ENCODE measurements at places on chromosomes 6 and 20.

DNA sequence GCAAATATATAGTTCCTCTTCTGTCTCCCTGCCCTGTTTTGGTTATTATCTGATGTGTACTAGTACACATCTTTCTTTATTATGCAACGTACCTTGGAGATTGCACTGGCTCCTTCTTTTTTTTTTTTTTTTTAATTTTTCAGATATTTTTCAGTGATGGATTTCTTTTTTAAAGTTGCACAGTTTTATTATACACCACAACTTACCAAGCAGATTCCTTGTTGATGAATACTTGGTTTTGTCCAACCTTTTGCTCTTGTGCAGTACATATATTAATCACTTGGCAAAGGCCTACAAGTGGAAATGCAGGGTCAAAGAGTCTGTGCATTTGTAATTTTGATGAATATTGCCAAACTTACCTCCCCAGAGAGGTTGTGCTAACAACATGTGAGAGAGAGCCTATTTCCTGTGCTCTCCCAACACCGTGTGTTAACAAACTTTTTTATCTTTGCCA lies 50.1 kb upstream of the RNF24 start:
- peak; percentile 93 for DNase-seq

DNA sequence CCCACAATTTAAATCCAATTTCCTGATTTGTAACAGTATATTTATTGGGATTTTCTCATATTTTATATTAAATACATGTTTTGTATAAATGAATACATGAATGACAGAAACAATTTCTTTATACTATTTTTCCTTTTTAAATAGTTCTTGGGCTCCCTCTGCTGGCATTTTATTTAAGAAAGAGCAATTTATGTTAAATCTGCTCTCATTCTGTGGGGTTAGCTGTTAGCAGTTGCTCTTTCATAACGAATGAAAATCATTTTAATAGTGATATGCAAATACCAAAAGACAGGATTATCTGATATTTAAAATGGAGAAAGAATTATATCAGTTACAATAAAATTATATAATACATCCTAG lies 118.3 kb downstream of the RALGAPA2 start:
- peak; percentile 18 for DNase-seq

DNA sequence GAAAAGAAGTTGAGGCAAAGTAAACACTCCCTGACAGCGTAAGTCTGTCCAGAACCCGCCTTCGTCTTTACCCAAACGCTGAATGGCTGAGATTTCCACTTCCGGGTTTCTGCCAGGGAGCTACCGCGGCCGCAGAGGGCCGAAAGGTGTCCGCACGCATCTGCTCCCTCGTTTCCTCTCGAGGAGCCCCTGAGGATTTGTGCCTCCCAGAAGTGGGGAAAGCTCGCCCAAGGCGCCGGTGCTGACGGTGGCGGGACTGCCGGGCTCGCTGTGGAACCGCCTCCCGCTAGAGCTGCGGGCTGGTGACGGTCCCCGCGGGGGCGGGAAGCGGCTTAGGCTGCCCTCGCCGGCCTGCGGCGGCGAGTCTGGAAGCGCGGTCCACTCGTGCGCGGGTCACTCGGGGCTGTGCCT lies 1760.2 kb upstream of the DEFB115 start:
- DNase-seq, result peak; percentile 30

- DNase-seq, result no peak
These were observed 71.6 kb downstream of the NFATC2 start for GRCh38 chr20:51470907-51471411.

DNA sequence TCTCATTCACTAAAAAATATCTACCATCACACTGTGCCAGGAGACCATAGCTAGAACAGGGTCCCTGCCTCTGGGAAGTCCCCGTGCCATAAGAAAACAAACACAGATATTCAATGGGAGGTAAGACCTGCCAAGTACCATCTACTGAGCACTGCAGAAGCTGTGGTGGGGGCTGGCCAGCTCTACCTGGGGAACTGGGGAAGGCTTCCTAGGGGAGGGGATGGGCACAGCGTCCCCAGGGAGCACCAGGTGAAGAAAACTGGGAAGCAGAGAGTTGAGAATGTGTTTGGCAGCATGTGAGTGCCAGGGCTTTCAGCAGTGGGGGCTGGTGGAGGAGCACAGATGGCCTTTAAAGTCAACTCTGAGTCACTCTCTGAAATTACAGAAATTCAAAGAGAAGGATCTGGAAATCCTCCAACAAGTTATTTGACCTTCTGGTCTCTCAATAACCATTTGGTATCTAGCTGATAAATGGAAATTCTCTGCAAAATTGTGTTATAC lies 85.2 kb downstream of the SHLD1 start:
- peak; percentile 28 for DNase-seq

- no peak for DNase-seq
These were observed 287.3 kb upstream of the PLN start for GRCh38 chr6:118260833-118261232.

DNA sequence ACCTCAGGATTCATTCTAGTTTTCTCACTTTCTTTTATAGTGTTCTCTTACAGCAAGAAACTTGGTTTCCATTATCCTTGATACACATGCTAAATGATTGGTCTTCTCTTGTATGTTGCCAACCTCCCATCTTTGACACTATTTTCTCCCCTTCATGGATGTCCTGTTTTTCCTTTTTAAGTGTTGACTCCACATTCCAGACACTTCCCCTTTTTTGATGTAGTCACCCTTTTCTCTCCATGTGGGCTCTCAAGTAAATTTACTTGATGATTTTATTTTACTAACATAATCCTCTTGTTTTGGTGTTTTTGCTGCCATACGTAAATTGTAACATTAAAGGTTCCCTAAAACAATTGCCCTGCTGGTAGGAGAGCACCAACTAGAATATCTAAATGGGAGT lies 148.1 kb downstream of the ZFAND3 start:
- DNase-seq, result no peak

- DNase-seq, result no peak
These were observed 109.9 kb upstream of the SUPT3H start for GRCh38 chr6:45487645-45488044.

GRCh38 chr20:37341632-37342031 lies 4.3 kb upstream of the SRC start:
- no peak for DNase-seq

GRCh38 chr6:63571361-63572043 lies 778 bp upstream of the LOC128125822 start:
- DNase-seq, result peak; percentile 81

- DNase-seq, result no peak
These were observed 34.7 kb downstream of the TFEB start for GRCh38 chr6:41700463-41701347.

GRCh38 chr6:54288474-54288873 lies 19.8 kb upstream of the TINAG start:
- DNase-seq, result no peak

DNA sequence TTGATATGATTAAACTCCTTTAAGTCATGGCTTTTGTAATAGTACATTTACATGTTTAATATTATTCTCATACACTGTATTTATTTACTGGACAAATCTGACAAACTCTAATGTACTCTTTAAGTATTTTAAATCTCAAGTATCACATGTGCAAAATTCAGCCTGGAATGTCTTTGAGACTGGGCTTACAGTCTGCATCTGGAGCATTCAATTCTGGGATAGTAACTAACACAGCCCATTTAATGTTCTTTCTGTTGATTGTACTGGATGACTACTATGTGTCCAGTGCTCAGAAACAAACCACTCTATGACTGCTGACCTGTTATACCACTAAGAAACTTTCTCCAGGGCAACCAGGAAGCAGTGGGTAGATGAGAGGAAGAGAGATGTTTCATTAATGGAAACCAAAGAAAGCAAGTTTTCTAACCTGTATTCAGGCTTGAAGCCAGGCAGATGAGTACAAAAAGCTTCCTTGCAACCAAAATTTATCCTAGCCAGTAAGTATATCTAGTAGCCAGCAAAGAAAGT lies 26.8 kb downstream of the FBXL4 start:
- DNase-seq, result no peak

GRCh38 chr6:44738601-44739146 lies 351.2 kb downstream of the CDC5L start:
- DNase-seq, result peak; percentile 89

DNA sequence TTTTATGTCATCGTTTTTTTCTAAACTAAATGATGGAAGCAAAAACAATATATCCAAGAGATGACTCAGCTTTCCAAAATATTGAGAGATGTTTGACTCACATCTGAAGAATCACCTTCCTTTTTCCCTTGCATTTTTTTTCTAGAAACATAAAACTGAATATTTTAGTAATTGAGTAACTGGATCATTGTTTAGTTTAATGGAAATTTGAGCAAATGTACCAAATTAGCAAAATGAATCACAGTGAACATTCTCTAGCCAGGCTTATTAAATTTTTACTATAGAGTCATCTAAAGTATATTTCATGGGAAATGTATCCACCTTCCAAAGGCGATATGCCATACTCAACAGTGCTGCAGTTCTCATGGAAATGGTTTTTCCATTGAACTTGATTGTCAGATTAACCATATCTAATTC lies 145.5 kb downstream of the TENT5A start:
- peak; percentile 91 for DNase-seq

DNA sequence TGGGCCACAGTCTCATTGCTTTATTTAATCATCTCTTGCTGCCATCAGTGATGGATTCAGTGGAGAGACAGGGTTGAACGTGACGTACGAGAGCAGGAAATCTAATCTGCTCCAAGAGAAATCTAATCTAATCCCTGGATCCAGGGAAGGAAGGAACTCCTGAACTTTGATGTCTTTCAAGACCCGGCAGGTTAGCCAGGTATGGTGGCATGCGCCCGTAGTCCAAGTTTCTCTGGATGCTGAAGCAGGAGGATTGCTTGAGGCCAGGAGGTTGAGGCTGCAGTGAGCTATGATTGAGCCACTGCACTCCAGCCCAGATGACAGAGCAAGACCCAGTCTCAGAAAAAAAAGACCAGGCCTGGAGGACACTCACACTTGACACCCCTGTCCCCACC lies 11.4 kb upstream of the PGC start:
- DNase-seq, result no peak

DNA sequence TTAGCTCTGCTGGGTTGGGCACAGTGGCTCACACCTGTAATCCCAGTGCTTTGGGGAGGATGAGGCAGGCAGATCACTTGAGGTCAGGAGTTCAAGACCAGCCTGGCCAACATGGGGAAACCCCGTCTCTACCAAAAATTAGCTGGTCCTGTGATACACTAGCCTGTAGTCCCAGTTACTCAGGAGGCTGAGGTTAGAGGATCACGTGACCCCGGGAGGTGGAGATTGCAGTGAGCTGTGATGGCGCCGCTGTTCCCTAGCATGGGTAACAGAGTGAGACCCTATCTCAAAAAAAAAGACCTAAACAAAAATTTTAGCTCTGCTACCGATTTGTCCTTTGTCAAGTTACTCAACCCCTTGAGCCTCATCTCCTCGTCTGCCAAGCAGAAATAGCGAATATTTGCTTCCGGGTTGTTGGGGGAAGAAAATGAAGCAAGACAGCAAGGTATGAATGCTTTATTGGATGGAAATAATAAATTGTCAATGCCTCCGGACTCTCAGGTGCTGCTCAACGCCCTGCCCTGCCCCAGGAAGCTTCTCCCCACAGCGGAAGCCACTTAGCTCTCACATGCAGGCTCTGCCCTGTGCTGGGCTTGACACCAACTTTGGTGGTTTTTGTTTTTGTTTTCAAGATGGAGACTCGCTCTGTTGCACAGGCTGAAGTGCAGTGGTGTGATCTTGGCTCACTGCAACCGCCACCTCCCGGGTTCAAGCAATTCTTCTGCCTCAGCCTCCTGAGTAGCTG lies 24.9 kb upstream of the ITCH start:
- DNase-seq, result no peak
